Hematopoietic multipotent progenitor cell (in vitro differentiated cells): ENCODE measurements at places on chromosomes 16 and 17.

- DNase-seq: no peak
Observed at GRCh38 chr16:17331071-17331607, 139.6 kb downstream of the XYLT1 start.

- DNase-seq: no peak
Observed at GRCh38 chr16:47561286-47561685, 100.2 kb downstream of the PHKB start.

DNA sequence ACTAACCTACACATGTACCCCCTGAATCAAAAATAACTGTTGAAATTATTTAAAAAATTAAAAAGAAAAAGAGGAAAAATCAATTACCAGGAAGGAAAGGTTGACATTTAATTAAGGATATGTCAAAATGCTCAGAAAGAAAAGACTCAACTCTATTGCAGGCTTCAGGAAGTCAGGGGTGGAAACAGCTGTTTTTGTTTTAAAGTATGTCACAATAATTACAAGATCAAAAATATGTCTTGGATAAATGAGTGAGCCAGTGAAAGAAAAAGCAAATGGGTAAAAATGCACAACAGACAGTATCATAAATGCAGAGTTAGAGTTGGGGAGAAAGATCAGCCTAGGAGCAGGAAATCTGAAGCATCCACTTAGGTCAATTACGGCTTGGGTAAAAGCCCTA lies 146.0 kb downstream of the CDH11 start:
- DNase-seq: no peak

DNA sequence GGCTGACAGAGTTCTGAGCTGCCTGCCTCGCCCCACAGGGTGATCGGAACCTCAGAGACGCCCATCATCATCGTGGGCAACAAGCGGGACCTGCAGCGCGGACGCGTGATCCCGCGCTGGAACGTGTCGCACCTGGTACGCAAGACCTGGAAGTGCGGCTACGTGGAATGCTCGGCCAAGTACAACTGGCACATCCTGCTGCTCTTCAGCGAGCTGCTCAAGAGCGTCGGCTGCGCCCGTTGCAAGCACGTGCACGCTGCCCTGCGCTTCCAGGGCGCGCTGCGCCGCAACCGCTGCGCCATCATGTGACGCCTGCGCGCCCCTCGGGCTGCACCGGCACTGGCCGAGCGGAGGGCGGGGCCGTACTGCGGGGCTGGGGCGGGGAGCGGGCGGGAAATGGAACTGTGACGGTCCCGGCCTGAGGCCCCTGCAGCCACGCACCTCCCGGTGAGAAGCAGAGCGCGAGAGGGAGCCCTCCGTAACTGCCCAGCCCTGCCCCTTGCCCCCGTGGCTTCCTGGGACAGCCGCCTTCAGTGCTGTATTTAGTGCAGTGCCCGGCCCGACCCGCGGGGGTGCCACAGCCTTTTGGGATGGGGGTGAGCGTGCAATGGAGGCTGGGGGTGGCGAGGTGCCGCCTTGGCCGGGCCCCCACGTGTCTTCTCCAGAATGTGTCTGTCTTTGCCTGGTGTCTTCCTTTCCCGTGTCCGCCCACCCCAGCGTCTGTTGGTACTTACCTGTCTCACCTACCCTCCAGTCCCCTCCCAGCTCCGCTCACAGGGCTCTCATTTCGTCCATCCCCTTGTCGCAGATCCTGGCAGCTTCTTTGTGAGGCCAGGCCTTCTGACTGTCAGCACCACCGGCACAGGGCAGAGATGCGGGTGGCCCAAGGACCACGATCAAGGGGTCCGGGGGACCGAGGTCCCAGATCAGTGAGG lies 9.8 kb downstream of the RASL10B start:
- no peak for DNase-seq

DNA sequence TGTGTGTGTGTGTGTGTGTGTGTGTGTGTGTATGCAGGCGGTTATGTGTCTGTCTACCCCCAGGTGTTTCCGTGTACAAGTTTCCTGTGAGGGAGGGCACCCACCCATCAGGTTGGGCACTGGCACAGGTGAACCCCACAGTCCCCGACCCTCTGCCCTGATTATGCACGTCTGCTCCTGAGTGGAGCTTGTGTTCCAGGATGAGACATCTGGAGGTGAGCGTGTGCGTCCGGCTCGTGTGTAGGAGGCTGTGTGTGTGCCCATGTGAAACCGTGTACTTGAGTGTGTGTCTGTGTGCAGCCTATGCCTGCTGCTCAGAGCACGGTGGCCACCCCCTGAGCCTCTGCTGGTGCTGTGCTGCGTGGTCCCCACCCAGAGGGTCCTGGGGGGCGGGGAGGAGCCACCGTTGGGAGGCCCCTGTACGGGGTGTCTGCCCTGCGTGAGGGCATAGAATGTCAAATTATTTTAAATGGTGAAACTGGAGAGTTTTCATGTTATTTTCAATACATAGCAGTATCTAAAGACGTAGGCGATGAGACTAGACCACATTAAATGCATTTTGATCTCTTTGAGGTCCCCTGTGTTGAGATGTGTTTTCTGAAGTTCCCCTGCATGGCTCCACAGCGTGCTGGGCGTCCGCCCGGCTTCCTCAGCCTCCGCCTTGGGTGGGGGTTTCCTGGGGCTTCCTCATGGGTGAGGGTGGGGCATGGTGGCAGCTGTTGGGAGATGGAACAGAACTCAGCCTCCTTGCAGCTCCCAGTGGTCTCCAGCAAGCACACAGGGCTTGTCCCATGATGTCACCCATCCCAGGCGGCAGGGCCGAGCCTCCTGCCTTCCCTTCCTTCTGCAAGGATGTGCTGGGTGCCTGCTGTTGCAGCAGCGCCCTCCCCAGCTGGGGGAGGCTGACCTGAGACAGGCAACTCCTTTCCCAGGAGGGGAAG lies 43.4 kb downstream of the KCNJ12 start:
- peak; percentile 41 for DNase-seq

GRCh38 chr16:15961060-15961511 lies 11.7 kb downstream of the ABCC1 start:
- DNase-seq: peak; percentile 66

- DNase-seq: peak; percentile 91
Observed at GRCh38 chr17:73192894-73193701, at the start of gene COG1. Gene COG1 (plus strand): TSS chr17:73193055. CDS start chr17:73193070, 15 bp downstream.

DNA sequence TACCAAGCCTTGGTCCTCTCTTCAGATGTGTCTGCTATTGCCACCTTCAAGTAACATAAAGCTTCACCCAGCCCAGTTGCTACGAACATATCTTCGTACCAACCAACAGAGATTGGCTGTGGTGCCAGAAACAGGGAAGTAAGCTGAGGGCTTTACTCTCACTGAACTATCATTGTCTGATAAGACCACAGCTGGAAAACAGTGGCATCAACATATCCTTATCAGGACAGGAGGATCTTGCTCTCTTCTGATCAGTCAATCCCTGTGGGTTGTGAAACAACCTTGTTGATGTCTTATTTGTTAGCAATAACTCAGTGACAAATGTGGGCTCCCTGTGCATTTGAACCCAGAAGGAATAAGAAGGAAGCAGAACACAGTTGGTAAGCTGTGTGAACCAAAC lies 446.3 kb upstream of the MAF start:
- DNase-seq: no peak

DNA sequence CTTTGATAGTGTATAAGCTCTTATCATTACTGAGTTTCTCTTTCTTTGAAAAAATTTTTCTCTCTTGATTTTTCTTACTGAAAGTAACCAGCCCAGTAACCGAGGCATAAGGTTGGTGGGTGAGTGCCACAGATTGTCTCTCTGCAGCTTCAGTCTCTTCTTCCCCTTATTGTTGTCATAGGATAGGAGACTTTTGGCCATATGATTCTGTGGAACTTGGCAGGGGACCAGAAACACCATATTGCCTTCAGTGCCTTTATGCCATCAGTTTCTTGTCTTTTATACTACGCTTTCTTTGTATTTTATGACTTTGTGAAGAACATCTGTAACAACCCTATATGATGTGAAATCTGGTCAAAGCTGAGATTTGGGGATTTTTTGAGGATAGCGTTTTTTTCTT lies 341.6 kb upstream of the TBX2 start:
- DNase-seq: no peak

DNA sequence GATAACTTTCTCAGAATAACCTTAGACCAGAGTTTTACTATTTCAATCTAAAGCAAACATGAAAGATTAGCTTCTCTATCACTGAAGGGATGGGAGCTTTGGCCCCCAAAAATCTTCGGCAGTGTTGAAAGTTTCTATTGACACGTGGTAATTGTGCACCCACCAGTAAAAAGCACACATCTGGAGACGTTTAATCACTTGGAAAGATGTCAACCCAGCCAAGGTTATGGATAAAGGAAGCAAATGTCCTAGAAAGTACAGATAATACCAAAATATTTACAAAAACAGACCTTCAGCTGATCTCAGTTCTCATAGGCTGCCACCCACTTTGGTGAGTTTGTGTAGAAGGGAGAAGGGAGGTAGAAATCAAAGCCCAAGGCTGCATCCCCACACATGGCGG lies 5.3 kb downstream of the MYCBPAP start:
- no peak for DNase-seq

DNA sequence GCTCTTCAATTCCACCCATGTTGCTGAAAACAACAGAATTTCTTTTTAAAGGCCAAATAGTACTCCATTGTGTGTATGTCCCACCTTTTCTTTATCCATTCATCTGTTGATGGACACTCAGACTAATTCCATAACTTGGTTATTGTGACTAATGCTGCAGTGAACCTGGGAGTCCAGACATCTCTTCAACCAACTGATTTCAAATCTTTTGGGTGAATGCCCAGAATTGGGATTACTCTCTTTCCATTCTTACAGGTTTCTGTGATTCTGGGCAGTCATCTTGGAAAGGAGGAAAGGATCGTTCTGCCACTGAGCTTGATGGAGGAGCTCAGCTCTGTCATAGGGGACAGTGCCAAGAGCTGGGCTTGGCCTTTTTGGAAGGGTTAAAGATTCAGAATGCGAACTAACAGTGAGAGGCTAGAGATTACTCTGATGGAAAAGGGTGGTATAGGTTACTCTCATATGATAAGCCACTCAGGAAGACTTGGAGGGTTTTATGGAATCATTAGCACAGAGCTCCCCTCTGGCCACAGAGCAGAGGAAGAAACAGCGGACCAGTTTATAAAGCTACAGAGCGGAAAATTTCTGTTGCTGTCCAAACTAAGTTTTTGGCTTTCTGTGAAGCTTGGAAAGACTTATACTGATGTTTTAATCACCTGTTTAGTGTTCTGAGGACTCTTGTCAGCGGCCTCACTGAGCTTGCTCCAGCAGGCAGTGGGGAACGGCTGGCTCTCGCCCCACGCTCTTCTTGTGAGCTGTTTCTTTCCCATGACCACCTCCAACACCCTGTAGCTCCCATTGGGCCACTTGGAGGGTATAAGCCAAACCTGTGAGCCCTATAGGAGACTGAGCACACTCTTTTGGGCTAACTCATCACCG lies 48.3 kb downstream of the HIC1 start:
- DNase-seq: no peak

DNA sequence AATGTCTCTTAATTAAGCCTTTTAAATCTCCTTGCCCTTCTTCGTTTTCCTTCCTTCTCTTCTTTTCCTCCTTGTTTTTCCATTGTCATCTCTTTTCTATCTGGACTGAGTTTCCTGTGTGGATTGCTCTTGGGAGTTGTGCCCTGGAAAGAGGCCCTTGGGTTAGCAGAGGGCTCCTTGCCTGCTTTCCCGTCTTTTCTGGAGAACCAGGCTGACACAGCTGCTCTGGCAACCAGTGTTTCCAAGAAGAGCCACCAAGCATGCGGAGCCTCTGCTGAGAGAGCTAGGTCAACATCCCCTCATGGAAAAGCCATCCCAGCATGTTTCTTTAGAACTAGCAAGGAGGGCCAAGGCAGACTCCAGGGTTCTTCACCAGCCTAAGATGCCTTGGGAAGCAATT lies 75.4 kb downstream of the HLF start:
- no peak for DNase-seq

DNA sequence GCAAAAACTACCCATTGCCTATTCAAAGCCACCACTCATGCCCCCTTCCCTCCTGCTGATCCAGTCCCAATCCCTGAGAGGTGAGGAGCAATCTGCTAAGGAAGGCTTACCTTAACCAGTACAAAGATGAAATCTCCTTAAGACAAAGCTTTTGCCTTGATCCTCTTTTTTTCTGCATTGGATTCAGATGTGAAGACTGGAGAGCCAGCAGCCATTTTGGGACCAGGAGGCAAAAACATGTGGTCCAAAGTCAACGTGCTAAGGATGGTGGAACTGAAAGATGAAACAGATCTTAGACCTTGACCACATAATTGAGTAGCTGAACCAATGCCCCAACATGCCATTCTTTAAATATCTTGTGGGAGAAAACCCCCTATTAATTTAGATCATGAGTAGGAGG lies 171.4 kb downstream of the IRX5 start:
- no peak for DNase-seq

- DNase-seq: no peak
Observed at GRCh38 chr16:23712976-23713375, at the start of gene ERN2. Gene ERN2 (minus strand): TSS chr16:23713222. CDS start chr16:23713187, 35 bp downstream.

DNA sequence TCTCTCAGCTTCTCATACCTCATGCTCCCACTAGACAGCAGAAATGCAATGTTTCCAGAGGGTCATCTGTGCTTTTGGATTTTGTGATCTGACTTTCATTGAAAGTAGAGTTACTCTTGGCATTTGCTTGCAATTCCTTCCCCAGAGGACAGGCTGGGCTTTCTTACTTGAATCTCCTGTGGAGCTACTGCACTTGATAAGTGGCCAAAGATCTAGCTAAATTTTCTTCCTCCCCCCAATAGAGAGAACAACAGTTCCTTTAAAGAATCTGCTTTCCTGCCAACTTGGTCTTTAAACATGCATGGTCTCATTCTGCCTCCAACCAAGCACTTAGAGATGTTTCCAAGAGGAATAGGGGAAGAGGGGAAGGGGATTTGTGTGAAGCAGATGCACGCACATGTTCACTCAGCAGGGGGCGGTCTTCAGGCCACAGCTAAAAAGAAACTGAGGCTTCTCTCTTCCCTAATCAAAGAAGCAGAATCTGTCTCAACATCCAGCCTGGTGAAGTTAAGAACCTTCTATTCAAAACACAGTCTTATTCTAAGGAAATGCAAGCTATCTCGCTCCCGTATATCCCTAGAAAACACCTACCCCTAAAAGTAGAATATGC lies 229.6 kb downstream of the ZFHX3 start:
- DNase-seq: no peak

- no peak for DNase-seq
Observed at GRCh38 chr17:43733956-43734355, 24.6 kb downstream of the SOST start.

- DNase-seq: no peak
Observed at GRCh38 chr17:20187049-20187448, 177.9 kb downstream of the SPECC1 start.

- DNase-seq: no peak
Observed at GRCh38 chr17:72843591-72843990, 248.9 kb downstream of the SLC39A11 start.

GRCh38 chr16:57149391-57149790 lies 36.4 kb downstream of the PSME3IP1 start:
- no peak for DNase-seq

GRCh38 chr17:69779378-69780214 lies 295.4 kb upstream of the KCNJ16 start:
- no peak for DNase-seq

GRCh38 chr16:88822281-88823040 lies 10.7 kb upstream of the APRT start:
- no peak for DNase-seq
